Brain pericyte (primary cell): ENCODE measurements at places on chromosomes 13 and 19.

- DNase-seq: no peak
Observed at GRCh38 chr19:14871619-14872230, 14.2 kb downstream of the OR7A17 start.

DNA sequence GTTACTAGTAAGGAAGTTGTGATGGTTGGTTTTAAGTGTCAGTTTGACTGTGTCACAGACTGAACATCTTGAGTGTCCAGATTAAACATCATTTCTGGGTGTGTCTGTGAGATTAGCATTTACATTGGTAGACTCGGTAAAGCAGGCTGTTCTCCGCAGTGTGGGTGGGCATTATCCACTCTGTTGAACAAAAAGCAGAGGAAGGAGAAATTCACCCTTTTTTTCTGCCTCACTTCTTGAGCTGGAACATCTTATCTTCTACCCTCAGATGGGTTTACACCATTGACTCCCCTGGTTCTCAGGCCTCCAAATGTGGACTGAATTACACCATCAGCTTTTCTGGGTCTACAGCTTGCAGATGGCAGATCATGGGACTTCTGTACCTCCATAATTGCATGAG is 63.7 kb upstream of the ZDHHC20 start:
- DNase-seq: no peak

- no peak for DNase-seq
Observed at GRCh38 chr13:26011996-26012821, 39.6 kb downstream of the SHISA2 start.

- no peak for DNase-seq
Observed at GRCh38 chr13:30340331-30341250, 33.2 kb upstream of the KATNAL1 start.

- no peak for DNase-seq
Observed at GRCh38 chr19:5542665-5543064, 25.1 kb downstream of the TINCR start.

GRCh38 chr19:2588081-2588777 is 112.3 kb downstream of the GADD45B start:
- DNase-seq: peak; percentile 86

DNA sequence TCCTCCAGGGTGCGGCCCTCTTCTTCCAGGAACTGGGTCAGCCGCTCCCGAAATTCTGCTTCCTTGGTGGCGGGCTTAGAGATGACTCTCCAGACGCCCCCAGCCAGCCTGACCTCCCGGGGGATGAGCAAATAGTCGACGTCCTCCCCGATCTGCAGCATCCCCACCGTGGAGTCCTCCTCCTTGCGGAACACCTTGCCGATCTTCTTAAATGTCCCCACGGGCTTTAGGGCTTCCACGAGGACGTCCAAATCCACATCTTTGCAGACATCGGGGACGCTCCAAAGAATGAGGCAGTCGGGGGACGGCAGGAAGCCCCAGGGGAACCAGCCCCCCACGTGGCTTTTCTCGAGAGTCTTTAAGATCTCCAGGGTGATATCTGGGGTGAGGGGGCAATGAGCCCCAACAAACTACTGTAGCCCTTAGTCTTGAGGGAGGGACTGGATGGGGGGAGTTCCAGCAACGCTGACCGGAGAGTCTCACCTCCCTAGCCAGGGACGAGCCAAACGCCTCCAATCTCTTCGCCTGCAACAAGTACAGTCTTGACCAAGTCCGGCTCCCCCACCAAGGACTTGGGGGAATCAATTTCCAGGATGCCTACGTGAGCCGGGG is 608 bp downstream of the CCDC8 start:
- DNase-seq: no peak

DNA sequence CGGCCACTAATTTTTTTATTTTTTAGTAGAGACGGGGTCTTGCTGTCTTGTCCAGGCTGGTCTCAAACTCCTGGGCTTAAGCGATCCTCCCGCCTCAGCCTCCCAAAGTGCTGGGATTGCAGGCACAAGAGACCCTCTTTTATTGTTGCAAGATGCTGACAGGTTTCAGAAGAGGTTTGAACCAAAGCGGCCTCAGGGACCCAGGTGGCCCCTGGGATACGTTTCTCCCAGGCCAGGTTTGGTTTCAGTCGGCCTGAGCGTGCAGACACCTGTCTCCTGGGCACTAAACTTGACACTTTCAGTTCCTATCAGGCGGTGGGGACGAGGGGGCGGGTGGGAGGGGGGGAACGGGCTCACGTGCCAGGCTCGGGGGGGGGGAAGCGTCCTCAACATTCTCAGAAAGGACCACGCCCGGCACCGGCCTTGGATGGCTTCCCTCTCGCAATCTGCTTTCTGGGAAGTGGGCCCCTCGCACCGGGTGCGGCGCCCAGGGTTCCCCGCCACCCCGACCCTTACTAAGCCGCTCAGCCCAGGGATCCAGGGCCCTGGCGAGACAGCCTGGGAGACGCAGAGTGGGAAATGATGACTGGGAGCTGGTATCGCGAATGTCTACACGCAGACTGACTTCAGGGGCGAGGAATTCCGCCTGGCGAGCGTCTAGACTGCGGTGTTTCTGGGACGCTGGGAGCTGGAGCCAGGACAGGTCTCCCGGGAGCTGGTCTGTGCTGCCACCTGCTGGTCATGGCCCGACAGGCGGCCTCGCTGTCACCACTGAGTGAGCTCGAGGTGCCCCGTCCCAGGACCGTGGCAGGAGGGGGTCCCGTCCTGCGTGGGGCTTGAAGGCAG is 91.6 kb downstream of the GNG7 start:
- peak; percentile 33 for DNase-seq

DNA sequence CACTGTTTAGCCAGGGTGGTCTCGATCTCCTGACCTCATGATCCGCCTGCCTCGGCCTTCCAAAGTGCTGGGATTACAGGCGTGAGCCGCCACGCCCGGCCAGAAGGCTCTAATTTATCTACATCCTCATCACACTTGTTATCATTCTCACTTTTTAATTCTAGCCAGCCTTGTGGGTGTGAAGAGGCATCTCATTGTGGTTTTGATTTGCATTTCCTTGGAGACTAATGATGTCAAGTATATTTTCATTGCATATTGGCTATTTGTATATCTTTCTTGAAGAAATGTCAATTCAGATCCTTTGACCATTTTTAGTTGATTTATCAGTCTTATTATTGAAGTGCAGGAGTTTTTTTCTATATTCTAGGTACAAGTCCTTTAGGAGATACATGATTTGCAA is 27.7 kb upstream of the HIF3A start:
- DNase-seq: no peak

DNA sequence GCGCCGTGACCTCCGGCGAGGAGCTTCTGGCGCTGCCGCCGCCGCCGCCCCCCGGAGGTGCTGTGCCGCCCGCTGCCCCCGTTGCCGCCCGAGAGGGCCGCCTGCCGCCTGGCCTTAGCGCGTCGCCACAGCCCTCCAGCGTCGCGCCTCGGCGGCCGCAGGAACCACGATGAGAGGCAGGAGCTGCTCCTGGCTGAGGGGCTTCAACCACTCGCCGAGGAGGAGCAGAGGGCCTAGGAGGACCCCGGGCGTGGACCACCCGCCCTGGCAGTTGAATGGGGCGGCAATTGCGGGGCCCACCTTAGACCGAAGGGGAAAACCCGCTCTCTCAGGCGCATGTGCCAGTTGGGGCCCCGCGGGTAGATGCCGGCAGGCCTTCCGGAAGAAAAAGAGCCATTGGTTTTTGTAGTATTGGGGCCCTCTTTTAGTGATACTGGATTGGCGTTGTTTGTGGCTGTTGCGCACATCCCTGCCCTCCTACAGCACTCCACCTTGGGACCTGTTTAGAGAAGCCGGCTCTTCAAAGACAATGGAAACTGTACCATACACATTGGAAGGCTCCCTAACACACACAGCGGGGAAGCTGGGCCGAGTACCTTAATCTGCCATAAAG is 4.8 kb downstream of the PDX1 start:
- no peak for DNase-seq

DNA sequence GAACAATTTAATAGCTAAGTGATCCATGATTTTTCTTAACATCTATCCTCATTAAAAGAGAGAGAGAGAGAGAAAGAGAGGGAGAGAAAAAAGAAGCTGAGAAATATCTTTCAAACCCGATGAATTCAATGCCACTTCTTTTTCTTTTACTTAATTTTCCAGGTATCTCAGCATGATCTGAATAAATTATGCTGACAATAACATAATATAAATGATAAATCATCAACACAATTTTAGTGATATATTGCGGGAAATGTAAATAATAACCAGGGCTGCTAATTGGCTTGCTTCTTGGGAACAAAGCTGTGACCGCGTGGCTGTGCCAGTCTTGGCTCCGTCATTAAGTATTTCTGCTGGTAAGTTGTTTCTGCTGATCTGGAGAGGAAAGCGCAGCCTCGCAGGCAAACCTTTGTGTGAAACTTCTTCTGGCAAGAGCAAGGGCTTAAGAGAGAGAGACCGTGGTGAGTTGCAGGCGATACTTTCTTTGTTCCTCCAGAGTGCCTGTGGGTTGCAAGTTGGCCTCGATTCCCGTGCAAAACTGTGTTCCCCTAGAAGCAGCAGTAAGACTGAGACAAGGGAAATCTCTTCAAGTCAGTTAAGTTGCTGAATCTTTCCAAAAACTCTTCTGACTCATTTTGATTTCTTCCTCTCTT is 489.1 kb upstream of the TSHZ3 start:
- no peak for DNase-seq

DNA sequence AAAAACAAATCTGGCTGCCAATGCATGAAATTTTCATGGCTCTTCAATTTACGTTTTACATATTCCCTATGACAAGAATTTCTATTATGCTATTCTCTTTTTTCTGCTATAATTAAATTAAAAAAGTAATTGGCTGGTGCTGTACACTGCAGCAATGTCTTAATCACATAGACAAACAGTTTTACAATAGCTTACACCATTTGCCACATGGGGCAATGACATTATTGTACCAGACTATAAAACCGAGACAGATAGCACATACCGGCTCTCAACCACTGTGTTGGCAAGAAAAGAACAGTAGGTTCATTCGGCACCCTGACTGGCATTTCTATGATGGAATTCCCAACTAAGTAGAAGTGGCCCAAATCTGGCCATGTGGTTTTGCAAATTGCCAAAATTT is 67.7 kb downstream of the DACH1 start:
- DNase-seq: no peak

- DNase-seq: no peak
Observed at GRCh38 chr13:43343645-43344044, 320.3 kb downstream of the DNAJC15 start.

GRCh38 chr19:45137179-45137761 is 23.5 kb downstream of the NKPD1 start:
- DNase-seq: no peak
